ENCODE measurements at places on chromosomes 12 and 14.

DNA sequence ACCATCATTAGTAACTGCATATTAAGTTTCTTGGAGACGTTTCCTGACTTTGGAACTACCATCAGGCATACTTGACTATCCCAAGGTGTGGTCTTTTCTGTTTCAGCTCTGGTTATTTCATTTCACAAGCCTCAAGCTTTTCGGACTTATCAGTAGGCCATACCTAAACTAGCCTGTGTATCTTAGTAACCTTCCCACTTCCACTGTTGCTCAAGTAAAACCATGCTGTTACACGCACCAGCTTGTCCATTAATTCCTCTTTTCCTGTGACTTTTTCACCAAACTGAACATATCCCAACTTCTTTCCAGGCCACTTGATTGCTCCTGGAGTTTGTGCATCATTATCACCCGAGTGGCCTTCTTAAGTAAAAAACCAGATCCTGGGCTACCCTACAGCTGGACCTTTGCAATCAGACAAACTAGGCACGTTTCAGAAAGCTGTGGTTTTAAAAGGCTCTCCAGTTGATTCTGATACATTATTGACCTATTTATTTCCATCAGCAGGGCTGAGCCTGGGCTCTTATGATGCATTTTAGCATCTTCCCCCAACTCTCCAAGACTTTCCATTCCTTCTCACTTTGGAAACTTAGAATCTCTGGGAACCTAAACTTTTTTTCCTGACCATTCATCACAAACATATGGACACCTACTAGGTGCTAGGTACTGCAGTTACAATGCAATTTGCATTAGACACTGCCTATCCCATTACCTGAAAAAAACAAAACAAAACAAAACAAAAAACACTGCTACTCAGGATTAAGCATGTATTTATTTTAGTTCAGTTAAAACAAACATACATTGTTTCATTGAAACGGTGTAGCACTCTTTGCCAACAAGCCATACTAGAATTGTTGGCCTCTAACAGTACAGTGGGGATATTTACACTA, 14.9 kb downstream of the SLC38A2 start:
- DNase-seq = peak; percentile 73

DNA sequence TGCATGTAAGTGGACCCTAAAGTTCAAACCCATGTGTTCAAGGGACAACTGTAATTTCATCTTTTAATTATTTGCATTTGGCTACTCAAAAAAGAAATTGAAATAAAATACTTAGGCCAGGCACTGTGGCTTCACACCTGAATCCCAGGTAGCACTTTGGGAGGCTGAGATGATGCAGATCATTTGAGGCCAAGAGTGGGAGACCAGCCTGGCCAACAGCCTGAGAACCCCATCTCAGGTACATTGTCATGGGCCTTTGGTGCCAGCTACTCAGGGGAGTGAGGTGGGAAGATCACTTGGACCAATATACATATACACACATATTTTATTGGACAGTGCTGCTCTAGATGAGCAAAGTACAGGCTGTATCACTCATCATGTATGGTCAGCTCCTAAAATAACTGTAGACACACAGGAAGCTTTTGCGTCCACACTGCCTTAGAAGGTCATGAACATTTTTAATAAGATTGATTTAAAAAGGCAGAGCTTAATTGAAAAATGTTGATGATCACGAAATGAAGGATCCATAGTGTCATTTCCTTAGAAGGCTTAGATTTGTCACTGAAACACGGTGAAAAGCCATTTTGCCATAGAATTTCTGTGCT, 2.5 kb upstream of the ZCCHC8 start:
- no peak for DNase-seq

DNA sequence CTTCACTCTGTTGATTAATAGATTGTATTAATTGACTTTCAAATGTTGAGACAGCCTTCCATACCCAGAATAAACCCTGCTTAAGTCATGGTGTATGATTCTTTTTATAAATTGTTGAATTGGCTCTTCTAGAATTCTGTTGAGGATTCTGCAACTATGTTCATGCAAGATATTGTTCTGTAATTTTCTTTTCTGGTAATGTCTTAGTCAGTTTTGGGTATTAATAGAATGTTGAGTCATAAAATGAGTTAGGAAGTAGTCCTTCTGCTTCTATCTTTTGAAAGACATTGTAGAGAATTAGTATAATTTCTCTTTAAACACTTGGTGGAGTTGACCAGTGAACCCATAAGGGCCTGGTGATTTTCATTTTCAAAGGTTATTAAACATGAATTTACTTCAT, 958.9 kb downstream of the LRFN5 start:
- DNase-seq = no peak

GRCh38 chr14:33730156-33730555, 220.7 kb downstream of the EGLN3 start:
- DNase-seq = no peak

DNA sequence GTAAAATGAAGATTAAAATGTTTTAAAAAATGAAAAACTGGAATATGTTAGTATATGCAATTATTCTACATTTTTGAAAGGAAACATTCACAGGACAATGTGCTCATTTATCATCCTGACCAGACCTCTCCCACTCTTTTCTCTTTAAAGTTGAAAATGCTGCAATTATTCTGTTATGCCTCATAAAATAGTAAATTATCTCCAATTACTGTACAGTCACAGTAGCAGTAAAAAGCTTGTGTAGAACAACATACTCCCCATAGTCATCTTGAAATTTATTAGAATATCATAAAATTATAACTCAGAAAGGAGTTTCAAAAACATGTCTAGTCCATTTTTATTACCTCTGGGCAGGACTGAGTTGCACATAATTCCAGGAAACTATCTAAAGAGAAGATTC, 250.3 kb downstream of the SYT1 start:
- no peak for DNase-seq

DNA sequence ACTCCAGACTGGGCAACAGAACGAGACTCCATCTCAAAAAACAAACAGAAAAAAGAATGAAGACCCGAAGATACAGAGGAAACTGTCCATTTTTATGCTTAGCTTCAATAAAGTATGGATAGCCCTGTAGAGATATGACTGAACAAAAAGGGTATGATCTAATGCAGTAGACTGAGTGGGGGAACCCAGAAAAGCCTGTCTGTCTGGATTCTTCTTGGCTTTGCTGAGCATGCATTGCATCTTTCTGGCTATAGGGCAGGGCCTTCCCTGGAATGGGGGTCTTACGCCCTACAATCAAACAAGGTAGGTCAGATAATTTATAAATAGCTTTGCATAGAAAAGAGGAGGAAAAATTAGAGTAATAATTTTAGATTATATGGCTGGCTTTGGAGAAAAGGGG, 10.1 kb downstream of the MIA2 start:
- DNase-seq = no peak

GRCh38 chr12:4909734-4910501, at the start of gene KCNA1:
KCNA1 (plus strand) TSS chr12:4909905; CDS start chr12:4911379, 1,474 bp downstream.
- DNase-seq = no peak

DNA sequence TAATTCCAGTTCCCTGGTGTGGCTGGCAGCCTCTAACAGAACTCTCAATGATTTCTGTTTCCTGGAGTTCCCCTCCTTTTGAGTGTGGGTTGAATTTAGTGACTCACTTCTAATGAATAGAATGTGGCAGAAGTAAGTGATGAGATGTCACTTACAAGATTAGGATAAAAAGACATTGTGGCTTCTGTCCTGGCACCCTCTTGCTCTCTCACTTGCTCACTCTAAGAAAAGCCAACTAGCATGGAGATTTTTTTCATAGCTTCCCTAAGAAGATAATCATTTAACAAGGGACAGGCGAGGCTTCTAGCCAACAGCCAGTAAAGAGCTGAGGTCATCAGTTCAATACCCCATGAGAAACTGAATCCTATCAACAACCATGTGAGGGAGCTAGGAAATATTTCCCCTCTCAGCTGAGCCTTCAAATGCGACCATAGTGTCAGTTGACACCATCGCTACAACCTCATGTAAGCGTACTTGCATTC, 156.7 kb downstream of the TMTC3 start:
- DNase-seq = peak; percentile 33

- DNase-seq = no peak
Measured at GRCh38 chr12:97063292-97063935, 156.4 kb downstream of the NEDD1 start.

DNA sequence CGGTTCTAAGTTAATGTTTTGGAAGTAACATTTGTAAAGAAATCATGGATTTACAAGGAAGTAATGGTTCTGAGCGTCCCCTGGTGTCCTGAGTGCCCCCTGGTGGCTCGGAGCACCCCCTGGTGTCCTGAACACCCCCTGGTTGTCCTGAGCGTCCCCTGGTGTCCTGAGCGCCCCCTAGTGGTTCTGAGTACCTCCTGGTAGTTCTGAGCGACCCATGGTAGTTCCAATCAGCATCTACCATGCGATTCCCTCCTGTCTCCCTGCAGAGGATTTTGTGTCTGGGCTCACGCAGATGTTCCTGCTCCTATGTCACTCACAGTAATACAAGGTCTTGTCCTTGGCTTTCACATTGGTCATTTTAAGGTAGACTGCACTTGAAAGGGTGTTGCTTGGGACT, 1352.9 kb downstream of the TMEM121 start:
- DNase-seq = no peak

DNA sequence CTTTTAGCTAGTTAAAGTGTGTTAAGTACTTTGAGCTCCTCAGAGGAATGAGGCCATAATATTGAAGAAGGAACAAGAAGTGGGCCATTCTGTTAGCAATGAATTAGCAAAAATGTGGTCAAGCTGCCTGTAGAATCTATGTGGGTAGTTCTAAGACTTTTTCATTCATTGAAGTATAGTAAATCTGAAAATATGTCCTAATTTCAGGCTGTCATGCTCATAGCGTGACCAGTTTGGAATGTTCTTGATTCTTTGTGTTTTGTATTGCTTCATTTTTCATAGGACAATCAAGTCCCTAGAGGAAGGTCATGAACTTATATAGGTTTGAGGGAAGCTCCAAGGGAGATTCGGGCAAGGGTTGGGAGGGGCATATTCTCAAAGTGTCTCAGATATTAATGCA, 11.4 kb downstream of the ATP23 start:
- DNase-seq = no peak

- DNase-seq = no peak
Measured at GRCh38 chr12:108033090-108033489, 96.0 kb upstream of the WSCD2 start.

DNA sequence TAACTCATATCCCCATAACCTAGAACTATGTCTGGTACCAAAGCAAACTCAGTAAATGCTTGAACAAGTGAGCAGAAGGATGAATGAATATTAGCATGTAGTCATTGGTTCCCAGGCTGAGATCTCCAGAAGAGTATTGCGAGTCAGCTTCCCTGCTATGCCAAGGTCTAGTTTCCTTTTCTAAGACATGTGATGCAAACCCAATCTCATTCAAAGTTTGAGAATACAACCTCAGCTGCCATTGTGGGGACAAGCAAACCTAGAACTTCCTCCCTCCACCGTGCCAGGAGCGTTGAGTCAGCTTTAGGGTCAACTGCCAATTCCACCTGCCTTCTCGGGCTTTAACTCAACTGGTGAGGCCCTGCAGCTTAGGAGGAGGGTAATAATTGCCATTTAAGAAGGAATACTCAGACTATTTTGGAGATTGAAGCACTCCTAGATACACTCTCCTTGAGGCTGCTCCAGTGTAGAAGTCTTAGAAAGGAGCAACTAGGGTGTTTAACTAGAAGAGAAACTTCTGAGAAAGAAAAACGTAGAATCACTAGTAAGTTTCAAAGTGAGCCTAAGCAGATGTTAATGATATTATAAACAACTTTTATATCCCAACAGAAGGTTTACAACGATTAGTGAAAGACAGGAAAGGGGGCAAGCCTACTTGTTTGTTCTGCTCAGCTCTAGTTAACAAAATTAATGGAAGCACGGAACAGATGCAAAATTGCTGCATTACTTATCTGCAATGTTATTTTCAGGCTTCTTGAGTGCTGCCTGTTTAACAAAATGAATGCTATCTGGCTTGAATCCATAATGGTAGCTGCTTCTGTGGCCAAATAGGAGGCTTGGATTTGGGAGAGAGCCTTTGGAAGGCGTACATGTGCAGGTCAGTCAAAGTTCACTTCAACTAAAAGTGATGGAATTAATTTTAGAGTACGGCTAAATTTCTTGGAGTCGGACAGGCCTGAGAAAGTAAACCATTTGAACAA, 96.9 kb downstream of the HELB start:
- no peak for DNase-seq
